ENCODE measurements at places on chromosomes 16 and 17. TPM values are rescaled to one million over a fixed set of nuclear protein-coding genes. Genes with fewer than 3 reads are reported as not detected.

GRCh38 chr16:50360779-50361178 is 8.0 kb downstream of the BRD7 start:
- no peak for DNase-seq

The SHISA6 gene
- total RNA-seq: not detected

The RANGRF gene
- total RNA-seq: 10.7 TPM

- DNase-seq: no peak
These were observed 60.1 kb upstream of the NUDT7 start for GRCh38 chr16:77662246-77662645.

GRCh38 chr17:30454635-30455034 is 22.6 kb upstream of the GOSR1 start:
- no peak for DNase-seq

The CDH5 gene
- total RNA-seq: not detected

The SGSH gene
- total RNA-seq: 7.4 TPM

The CCL4L2 gene
- total RNA-seq: not detected

DNA sequence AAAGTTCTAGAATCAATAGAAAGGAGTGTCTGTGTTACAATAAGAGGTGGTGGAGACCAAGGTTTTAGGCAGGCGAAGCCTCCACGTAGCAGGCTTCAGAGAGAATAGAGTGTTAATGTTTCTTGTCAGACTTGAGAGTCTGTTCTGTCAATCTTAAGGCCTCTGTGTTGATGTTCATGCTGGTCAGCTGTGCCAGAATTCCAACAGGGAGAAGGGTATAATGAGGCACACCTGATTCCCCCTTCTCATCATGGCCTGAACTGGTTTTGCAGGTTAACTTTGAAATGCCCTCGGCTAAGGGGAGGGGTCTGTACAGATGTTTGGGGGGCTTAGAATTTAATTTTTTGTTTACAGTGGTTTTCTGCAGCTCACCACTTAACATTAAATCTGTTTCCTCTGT is 46.0 kb downstream of the RNF112 start:
- no peak for DNase-seq

- peak; percentile 20 for DNase-seq
These were observed 59.2 kb downstream of the CDK5R1 start for GRCh38 chr17:32546031-32546444.

DNA sequence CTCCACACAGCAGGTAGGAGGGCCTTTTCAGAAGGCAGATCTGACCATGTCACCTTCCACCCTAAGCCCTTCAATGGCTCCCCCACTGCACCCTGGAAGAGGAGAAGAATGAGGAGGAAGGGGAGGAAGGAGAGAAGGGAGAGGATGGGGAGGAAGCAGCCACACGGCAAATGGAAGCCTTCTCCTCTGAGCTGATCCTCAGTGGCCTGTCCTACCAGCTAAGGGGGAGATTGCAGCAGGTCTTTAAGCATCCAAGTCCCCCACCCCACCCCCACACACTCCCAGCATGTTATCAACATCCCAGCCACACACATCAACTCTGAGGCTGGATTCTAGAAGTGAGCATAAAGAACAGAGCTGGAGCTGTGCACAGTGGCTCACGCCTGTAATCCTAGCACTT is 46.2 kb upstream of the RBFOX3 start:
- DNase-seq: no peak

- no peak for DNase-seq
These were observed 9.2 kb upstream of the DPEP3 start for GRCh38 chr16:67989322-67990017.

DNA sequence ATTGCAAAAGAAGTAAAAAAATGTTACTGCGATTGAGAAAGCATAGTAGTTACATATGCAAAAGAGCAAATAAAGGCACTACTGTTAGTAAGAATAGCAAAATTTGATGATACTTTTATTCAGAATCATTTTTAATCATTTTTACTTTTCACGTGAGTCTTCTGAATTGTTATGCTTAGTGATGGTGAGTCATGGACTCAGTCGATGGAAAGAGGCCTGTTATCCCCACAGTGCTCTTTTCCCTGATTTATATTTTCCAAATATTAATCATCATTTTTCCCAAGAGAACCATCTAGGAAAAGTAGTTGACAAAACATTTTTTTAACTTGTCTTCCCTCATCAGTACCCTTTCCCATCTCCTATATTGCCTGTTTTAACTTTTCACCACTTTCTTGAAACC is 181.1 kb downstream of the CHD9 start:
- DNase-seq: no peak

DNA sequence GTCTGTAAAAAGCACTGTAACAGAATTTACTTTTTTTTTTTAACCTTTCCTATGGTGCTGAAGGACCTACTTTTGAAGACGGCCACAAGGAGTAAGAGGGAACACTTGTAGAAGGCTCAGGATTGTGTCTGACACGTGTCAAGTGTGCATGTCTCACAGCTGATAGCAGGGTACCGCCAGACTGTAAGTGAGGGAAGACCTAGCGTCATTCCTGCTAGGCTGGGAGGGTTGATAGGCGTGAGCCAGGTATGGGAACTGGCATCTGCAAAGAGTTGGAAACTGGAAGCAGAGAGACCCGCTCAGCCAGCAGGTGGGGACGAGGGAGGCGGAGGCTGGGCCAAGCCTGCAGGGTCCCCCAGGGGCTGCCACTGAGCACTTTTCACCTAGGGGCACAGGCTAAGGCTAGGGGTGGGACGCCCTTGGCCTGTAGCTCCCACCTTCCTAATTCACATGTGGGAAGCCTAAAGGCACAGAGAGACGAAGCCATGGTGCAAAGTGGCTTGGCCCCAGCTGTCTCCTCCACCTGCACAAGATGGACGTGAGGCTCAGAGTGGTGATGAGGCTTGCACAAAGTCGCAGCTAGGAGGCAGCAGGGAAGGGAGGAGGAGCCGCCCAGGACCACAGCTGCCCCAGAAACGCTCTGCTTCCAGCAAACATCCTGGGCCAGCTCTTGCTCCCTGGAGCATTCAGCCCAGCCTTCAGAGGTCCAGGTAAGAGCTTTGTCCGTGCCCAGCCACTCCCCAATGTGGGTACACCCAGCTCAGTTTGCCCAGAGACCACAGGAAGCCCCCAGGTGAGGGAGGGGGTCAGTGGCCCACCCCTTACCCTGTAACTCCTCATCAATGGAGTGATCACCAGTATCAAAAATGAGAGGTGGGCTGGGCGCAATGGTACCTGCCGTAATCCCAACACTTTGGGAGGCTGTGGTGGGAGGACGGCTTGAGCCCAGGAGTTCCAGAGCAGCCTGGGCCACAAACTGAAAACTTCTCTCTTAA is 18.9 kb downstream of the VASN start:
- no peak for DNase-seq

DNA sequence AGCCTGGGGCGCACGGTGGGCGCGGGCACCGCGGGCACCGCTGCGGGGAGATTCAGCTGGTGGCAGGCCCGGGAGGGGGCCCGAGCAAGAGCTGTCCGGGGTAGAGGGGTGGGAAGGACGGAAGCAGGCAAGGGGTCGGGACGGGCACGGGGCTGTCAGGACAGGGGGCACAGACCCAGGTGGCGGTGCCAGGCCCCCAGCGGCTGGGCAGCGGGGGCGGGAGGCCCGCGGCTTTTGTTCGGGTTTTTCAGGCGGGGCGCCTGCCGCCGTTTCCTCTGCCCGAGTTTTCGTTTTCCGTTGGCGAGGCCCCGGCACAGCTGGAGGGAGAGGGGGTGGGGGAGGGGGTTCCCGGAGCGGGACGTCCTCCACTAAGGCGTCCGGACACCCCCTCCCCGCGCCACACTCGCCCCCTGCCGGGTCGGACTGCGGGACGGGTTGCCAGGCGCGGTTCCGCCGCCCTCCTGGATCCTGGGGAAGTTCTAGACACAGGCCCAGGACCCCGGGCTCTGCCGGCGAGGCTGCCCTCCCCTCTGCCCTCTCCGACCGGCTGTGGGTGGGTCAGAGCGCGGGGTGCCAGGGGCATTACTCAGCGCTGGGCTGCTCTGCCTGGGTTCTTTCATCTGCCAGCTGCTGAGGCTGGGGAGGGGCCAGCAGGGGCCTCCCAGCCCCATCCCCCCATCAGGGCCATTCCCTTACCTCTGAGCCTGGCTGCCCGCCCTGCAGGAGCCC is 543 bp downstream of the ARHGAP23 start:
- DNase-seq: peak; percentile 66

DNA sequence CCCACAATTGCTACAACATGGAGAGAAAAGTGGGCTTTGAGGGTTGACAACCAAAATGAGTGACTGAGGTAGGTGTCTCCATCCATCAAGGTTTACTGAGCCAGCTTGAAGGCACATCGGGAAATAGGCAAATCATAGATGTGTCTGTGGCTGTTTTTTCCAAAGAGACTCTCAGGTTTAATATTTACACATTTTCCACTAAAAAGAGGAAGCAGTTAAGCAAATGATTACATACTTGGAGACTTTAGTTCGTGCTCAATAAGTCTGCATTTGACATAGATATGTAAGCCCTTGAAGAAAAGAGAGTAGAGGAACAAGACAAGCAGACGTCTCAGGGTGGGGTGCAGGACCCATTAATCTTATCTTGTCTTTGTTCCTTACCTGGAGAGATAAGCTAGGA is 148.9 kb upstream of the COX10 start:
- DNase-seq: no peak

The KRT12 gene
- not detected for total RNA-seq

The PPP1R1B gene
- total RNA-seq: 0.48 TPM

DNA sequence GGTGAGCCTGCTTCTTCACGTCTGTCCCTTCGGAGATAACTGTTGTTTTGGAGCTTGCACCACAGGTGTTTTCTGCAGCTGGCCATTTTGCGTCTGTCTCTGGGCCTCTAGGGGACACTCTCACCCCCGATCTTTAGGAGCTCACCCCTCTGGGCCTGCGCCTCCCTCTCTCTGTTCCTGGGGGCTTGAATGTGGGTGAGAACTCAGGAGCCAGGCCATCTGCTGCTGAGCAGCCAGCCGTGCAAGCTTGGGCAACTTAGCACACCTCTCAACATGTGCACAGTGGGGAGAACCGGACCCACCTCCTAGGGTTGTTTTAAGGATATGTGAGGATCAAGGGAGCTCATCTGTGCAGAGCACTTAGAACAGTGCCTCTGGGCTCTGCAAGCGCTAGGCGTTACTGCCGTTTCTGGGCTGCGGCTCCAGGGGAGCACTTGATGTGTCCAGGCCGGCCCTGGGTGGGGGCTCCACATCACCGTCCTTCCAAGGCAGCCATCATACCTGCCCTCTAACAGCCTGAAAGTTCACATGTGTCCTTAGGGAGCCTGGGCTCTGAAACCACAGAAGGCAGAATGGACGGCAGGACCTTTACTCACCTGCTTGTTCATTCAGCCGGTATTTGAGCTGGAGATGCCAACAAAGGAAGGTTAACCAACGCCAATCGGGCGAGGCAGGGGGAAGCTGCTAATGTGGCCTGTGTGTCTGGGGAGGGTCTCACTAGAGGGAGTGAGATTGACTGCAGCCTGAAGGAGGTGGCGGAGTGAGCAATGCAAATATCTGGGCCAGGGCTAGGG is 66.3 kb downstream of the MRC2 start:
- DNase-seq: no peak

DNA sequence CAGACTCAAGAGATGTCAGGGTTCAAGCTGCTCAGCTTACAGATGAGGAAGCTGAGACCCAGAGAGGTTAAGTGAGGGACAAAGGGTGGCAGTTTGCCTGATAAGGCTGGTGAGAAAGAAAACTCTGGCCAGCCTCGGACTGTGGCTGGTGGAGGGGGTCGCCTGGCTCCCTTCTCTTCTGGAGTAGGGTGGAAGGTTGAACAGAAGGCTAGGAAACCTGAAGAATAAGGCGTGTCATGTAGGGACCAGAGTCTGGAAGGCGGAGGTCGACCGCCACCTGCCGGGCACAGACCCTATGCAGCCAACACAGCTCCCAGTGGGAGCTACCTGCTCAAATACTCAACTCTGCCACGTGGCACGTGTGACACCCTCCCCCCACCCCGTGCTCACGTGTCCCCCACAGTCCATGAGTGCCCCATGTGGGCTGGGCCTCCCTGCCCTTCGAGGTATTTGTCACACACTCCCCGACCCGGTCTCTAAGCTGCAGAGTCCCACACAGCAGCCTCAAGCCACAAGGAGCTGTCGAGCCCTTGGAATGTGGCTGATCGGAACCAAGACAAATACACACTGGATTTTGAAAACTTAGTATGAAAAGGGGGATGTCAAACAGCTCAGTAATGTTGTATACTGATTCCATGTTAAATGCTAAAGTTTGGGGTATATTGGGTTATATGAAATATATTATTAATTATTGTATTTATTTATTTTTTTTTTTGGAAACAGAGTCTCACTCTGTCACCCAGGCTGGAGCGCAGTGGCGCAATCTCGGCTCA is 11.8 kb downstream of the HID1 start:
- DNase-seq: peak; percentile 54

The SLFN13 gene
- total RNA-seq: 0.84 TPM

GRCh38 chr16:70804153-70804733 is 3.3 kb upstream of the VAC14 start:
- peak; percentile 79 for DNase-seq

GRCh38 chr17:72152387-72152929 is 31.6 kb downstream of the SOX9 start:
- DNase-seq: no peak

DNA sequence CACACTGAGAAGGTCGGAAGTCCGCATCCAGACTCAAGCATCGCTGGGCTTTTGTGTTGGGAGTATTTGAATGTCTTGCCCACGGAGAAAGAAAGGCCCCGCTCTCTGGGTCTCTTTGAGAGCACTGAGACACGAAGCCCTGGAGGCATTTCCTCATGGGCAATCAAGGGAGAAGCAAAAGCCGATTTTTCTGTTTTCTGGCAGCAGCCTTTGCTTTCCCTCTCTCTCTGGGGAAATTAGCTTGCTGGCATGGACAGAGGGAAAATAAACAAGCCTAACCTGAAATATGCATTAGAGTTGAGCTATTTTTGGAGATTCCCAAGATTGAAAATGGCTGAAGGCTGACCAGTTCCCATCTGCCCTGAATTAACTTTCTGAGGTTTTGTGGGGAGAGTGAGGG is 238.7 kb downstream of the HAPSTR1 start:
- DNase-seq: no peak

GRCh38 chr16:53257001-53257400 is 177.3 kb upstream of the RBL2 start:
- DNase-seq: peak; percentile 22

- DNase-seq: peak; percentile 52
These were observed 201.7 kb upstream of the NLRP1 start for GRCh38 chr17:5785867-5786509.

GRCh38 chr17:17426184-17426583 is 50.6 kb upstream of the MED9 start:
- no peak for DNase-seq

DNA sequence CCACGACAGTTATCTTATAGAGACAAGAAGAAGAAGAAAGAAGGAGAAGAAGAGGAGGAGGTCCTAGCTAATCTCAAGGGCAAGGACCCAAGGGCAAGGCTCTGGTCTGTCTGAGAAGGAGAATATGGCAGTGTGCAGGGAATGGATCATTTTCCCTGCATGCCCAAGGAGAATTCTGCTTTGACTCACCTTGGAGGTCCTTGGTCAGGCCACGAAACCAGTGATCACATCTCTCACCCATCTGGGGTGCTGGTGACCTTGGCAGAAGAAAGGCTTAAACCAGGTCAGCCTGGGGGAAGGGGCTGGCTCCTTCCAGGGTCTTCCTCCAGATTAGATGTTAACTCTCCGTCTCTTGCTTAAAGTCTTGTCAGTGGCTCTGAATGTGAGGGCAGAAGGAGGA is 1.6 kb upstream of the FMNL1 start:
- no peak for DNase-seq

All from RPMI7951 (cell line).